ENCODE measurements at places on chromosomes 4 and X.

DNA sequence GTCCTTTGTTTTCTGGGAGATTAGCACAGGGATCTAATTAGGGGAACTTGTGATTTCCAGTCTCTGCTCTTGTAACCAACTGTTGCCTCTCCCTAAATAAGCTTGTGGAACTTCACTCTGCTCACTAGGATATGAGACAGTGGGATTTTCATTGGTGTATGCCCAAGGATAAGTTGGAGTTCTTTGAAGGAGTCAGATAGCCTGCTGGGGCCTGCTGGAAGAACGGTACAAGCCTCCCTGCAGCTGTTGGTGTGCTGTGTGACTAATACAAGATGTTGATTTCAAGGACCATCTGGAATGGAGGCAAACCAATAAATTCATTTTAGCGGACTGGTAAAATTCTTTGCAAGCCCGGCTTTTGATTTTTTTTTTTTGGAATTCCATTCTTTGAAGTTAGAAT lies 167.0 kb downstream of the AASDH start:
- no peak for DNase-seq

DNA sequence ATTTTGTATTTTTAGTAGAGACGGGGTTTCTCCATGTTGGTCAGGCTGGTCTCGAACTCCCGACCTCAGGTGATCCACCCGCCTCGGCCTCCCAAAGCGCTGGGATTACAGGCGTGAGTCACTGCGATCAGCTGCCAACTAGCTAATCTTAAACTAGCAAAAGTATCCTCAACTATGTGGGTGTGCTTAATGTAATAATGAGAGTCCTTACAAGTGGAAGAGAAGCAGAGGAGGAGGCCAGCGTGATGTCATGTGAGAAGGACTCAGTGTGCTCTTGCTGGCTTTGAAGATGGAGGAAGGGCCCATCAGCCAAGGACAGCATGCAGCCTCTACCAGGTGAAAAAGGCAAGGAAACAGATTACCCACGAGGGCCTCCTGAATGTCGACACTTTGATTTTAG lies 19.6 kb downstream of the SCD5 start:
- no peak for DNase-seq

DNA sequence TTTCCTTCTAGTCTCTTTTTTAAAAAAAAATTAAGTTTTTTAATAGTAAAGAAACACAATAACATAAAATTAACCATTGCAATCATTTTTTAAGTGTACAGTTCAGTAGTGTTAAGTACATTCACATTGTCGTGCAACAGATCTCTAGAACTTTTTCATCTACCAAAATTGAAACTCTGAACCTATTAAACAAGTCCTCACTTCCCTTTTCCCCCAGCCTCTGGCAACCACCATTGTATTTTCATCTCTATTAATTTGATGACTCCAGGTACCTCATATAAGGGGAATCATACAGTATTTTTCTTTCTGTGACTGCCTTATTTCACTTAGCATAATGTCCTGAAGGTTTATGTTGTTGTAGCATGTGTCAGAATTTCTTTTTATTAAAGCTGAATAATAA lies 31.8 kb downstream of the MSL3 start:
- no peak for DNase-seq

GRCh38 chr4:123731035-123731434 lies 334.4 kb downstream of the SPRY1 start:
- DNase-seq, result peak; percentile 76

- no peak for DNase-seq
Observed at GRCh38 chr4:93700571-93700970, 128.0 kb upstream of the ATOH1 start.

- DNase-seq, result no peak
Observed at GRCh38 chr4:1291996-1292702, 2.5 kb downstream of the MAEA start.

- DNase-seq, result no peak
Observed at GRCh38 chr4:79864500-79865200, 208.4 kb downstream of the ANTXR2 start.

GRCh38 chr4:151325111-151325948 lies at the start of gene SH3D19:
Gene SH3D19, minus strand, starts transcription at chr4:151325605. Its CDS starts 253 bp downstream, at chr4:151325352.
- peak; percentile 6 for DNase-seq

DNA sequence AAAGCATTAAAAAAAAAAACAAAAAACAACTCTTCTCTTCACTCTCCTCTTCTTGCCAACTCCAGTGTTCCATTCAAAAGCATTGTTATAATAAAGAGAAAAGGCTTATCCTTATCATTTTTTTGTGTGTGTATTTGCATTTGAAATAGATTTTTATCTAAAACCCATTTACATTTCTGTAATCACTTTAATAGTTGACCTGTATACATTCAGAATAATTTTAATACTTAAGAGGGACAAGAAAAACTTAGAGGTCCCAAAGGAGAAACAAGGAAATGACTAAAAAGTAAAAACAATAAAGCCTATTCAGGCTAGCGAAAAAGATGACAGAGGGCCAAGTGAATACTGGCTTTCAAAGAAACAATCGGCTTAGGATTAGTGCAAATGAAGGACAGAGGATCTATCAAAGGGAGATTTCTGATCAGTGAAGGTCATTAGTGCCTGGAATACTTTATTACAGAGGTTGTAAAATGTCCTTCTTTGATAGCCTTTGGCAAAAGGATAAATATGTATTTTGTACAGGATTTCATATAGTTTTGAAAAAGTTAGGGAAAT lies 808.3 kb downstream of the RPA4 start:
- no peak for DNase-seq

GRCh38 chrX:46636223-46636622 lies 62.7 kb downstream of the CHST7 start:
- DNase-seq, result no peak

DNA sequence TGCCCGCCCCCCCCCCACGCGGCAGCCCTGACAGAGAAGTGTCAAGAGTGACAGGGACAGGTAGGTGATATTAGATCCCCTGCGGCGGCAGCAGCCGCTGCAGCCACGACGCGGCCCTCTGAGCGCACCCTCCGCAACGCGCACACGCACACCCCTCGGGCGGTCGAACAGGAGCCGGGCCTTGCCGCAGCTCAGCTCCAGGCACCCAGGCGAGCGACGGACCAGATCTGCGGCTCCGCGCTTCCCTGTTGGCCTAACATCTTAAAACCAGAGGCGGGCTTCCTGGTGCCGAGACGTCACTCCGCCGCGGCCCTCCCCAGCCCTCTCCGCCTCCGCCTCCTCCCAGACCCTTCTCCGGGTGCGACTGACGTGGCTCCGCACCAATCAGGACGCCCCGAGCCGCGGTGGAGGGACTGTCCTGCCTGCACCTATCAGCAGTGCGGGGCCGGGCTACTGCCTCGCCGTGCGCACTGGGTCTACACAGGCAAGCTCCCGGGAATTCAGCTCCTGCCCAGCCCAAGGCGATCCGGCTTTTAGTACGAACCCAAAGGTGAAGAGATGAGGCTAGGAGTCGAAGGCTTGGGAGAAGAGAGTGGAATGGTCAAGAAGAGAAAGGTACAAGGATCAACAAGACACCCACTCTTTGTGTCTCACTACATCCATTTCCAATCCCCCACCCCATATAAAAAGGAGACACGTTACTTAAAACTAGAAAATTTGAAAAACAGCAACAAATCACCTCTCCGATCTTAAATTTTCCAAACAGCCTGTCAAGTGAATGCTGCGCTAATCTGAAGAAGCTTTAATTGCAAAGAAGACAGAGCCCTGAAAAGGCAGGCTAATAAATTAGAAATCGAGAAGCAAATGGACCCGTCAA lies at the start of gene PITX2:
TSS of gene PITX2 (minus strand) at position 237 of the 877 bp plus-strand sequence. CDS start 617 bp downstream, outside the sequence.
- no peak for DNase-seq
